ENCODE measurements at places on chromosomes 3 and 15.

DNA sequence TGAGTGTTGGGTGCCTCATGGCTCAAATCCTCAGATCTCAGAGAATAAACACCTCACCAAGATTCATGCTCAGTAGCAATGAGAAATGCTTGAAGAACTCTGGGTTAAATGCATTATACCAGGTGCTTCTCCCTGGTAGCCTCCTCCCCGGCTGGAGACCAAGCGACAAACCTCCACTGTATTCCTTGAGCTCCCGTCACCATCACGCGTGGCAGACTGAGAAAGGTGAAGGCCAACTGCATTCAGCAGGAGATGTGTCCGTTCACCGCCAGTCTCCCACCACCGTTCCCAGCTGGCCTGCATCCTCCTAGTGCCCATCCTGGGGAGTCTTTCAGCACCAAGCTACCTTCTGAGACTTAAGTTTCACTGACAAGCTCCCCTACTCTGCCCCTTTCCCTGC lies 7.5 kb downstream of the CSTA start:
- no peak for DNase-seq

DNA sequence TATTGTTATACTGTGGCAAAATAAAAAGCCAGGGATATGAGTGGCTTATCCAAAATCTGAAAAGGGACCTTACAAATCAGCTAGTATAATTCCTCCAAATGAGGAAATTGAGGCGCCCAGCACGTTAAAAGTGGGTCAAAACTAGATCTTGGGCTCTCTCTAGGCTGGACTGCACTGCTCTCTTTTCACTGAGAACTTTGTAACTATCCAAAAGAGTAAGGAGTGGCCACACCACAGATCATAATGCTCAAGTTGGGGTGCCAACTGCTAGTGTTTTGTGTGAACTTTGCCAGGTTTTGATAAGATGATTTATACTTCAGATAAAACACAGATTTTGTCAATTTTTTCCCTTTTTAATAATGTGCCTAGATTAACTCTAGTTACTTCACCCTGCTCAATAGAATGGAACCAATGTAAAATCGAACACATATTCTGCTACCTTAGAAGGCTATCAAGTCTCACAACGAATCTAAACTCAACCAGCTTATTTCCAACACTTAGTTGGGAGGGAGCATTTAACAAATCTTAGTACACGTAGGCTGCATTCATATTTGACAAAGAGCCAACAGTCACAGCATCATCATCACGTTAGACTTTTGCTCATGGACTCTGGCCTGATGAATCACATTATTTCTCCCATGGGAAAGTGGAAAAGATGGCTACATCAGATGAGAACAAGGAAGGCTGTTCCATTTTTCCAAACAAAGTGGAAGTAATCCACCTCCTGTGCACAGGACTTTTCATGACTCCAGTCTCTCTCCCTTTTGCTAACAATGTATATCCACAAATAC lies 64.4 kb downstream of the ABI3BP start:
- no peak for DNase-seq

DNA sequence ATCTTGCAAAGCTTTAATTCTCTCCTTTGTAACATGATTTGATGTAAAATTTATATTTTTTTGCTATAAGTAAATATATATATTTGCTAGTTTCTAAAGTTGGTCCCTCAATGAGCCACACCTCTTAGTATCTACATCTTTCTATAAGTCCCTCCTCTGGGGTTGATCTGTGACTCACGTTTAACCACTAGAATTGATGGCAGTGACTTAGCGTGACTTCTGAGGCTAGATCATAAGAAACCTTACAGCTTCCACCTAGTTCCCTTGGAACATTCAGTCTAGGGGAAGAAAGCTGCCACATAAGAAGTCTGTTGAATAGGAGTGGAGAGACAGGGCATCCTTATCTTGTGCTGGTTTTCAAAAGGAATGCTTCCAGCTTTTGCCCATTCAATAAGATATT lies 56.6 kb upstream of the TNIK start:
- DNase-seq = no peak

DNA sequence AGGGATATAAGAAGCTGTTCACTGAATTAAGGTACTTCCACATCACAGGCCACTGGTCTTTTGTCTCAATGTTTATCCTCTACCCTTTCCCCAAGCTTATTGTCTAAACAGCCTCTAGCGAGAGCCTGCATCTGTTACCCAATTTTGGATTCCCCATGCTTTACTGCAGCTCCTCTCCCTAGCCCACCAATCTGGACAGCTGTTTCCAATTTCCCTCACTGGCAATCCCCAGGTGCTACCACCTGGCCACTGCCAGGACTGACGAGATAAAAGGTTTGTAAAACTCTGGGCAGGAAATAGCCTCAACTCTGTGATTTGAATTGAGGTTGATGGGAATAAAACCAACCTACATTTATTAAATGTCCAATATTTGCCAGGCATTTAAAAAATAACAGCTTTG lies 58.0 kb upstream of the TEX9 start:
- DNase-seq = no peak

GRCh38 chr3:186849374-186849975 lies 7.0 kb downstream of the ADIPOQ start:
- DNase-seq = no peak

GRCh38 chr3:146543461-146544001 lies 876 bp downstream of the PLSCR1 start:
- DNase-seq = no peak

GRCh38 chr3:9715764-9716437 lies 12.3 kb downstream of the CPNE9 start:
- no peak for DNase-seq

DNA sequence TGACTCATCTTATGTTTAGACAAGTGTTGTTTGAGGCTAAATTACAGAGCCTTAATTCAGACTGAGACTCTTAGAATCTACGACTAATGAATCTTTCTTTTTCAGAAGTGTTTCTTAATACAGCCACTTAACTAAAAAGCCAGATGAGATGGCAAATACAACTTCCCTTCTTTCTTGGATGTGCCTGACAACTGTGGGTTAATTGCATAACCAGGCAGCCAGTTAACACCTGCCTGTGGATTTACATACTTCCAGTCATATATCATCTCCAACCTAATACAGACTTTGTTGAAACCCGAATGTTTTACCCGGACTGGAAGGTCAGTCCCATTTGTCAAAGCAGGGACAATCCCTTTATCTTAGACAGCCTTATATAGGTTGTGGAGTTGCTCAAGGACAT lies 297.6 kb downstream of the VPS13C start:
- no peak for DNase-seq

GRCh38 chr3:190003681-190004123 lies 117.0 kb downstream of the P3H2 start:
- DNase-seq = no peak

DNA sequence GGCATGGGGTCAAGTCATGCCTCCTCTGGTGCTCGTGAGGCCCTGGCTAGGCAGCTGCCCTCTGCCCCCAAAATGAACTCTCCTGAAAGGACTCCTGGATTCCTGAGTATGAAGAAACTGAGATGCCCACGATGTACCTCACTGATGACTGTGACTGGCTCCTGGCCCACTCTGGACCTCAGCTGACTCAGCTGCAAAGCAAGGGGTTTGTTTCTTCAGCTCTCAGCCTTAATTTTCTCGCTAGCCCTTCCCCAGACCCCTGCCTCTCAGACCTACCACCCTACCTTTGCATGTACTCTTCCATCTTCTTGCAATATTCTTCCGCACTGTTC lies 5.2 kb upstream of the GNAI2 start:
- DNase-seq = no peak

GRCh38 chr3:9914559-9915253 lies 2.2 kb upstream of the IL17RC start:
- DNase-seq = no peak
